ENCODE measurements at places on chromosomes 2 and 18.

DNA sequence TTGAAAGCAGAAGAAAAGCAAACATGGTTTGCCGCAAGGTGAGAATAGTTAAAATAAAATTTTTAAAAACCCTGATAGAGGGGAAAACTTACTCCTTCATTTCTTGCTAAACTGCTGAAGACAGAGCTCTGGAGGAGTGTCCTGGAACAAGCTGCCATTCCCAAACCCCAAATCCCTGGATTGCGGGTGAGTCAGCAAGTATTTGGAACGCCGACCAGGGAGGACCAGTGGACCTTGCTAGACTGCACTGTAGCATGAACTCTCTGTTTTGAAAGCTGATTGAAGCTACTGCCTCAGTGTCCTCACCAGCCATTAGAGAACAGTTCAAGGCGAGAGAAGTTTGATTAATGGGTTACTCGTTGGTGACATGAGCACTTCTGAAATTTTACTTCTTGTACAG lies 99.4 kb upstream of the RASGRP3 start:
- DNase-seq = no peak

GRCh38 chr2:111905990-111906735 lies 7.8 kb downstream of the MERTK start:
- no peak for DNase-seq

DNA sequence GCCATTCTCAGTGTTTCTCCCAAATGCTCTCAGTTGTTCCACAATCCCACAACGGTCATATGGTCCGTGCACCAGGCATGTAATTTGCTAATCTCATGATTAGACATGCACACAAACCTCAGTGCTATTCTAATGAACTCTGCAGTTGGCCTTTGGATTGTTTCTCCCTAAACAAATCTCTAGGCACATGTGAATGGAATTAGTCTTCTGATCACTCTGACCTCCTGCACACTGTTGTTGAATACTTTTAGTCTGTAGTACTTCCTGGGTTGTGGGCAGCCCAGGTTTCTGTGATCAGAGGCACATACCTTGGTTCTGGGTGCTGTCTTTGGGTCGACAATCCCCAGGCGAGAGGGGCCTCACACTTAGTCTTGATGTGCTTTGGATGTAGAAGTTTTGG lies 498.7 kb upstream of the SPRED2 start:
- no peak for DNase-seq

DNA sequence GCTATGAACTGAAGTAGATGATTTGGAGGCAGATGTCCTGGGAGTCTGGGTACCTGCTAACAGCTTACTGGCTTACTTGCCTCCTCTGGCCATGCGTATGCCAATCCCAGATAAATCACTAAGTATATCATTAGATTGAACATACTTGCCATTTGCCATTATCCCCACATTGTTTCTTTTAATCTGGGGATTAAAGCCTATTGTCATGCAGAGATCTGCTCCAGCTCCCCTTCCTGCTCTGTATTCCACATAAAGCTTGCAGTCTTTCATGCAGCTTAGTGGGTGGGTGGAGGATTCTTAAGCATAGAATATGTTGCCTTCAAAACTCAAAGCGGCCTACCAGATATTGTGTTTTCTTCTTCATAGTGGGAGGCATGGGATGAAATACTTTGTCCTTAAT lies 311.8 kb upstream of the MMADHC start:
- DNase-seq = no peak

GRCh38 chr18:51241226-51241625 lies 43.7 kb upstream of the MEX3C start:
- DNase-seq = no peak

DNA sequence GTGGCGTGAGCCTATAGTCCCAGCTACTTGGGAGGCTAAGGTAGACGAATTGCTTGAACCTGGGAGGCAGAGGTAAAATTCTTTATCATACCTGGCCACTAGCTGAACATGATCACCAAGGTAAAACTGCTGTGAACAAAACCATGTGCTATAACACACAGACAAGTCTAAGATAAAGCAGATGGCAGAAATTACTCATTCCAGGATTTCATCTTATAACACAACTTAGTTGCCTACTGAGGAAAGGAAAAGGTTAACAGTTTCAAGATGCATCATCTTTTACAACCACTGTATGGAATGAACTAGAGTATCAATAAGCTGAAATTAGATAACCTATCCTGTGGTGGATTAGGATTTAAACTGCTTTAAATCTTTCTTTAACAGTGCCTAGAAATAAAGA lies 8.3 kb downstream of the ARL5A start:
- no peak for DNase-seq

GRCh38 chr18:54247511-54248175 lies 21.7 kb upstream of the POLI start:
- no peak for DNase-seq

DNA sequence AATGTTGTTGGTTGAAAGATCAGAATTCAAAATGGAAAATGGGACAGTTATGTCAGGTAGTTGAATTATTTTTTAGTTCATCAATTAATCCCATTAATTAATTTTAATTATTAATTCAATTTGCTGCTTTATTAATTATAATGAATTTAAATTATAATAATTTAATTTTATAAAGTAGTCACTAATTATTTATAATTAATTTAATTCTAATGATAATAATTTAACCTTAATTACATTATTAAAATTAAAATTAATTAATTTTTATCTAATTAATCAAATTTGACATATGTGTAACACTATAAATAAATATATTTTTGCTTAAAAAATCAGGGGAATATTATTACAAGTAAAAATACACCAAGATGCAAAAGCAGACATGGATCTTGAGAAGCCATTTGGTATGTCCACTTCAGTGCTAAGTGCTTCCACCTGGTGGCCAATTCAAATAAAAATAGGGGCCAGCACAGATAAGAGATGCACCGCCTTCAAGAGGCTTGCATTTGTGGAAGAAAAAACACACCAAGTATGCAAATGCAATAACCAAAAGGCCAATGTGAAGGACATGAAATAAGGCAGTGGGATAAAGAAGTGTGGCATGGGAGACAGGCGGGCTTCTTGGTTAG lies 73.2 kb downstream of the MBP start:
- DNase-seq = no peak

- peak; percentile 4 for DNase-seq
These were observed 787 bp downstream of the SOCS6 start for GRCh38 chr18:70289351-70290312.

- DNase-seq = no peak
These were observed 443 bp downstream of the CPSF3 start for GRCh38 chr2:9423922-9424272.

GRCh38 chr2:65939687-65940086 lies 495.2 kb upstream of the MEIS1 start:
- no peak for DNase-seq

- peak; percentile 63 for DNase-seq
These were observed 76.0 kb downstream of the CD28 start for GRCh38 chr2:203782262-203782976.

GRCh38 chr2:83795777-83796176 lies 663.3 kb downstream of the SUCLG1 start:
- DNase-seq = no peak

GRCh38 chr18:35508746-35509338 lies 11.1 kb upstream of the INO80C start:
- DNase-seq = no peak

DNA sequence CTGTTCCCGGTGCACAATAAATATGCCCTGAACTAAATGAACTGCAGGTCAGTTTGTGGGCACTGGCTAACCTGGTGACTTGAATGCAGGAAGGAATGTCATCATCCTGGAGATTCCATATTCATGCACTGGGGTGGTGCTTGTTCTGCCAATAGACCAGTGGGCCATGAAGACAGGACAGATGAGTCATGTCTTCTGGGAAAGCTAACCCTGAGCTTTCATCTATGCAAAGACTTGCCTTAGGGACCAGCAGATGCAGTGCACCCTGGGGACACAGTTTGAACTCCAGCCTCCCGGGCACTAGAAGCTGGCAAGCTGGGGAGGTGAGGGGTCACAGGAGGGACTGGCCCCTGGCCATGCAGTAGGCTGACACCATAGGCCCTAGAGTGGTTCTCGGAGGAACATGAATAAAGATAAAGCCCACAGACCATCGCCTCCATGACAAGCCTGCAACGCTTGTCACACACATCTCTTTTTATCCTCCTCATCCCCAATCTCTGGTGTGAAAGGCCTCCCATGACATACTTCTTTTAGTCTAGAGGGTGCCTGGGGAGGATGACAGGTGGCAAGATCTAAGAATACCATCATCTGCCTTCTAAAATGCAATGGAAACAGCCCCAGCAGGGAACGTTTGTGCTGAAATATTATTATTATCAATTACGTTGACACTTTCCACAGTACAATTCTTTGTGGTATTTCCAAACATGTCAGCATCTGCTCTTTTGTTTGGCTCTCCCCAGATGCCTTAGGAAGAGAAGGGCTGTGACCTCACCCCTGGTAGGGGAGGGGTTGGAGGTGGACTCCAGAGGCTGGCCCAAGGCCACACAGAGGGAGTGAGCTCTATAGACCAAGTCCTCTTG lies 267.4 kb upstream of the RAB6C start:
- no peak for DNase-seq

GRCh38 chr2:9717886-9718451 lies 87.2 kb upstream of the YWHAQ start:
- no peak for DNase-seq

GRCh38 chr2:128308284-128308731 lies 10.4 kb downstream of the HS6ST1 start:
- no peak for DNase-seq

DNA sequence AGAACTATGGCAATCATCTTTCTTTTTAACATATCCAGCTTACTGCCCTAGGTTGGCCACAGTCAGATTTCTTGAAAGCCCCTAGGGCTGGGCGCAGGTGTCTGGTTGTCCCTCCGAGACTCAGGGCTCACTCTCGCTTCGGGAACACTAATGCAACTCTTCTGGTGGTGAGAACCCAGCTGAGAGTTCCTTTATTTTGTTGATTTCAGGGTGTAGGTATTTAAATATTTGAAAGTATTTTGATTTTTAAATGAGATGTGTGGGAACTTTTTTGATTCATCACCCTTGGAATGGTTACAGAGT lies 40.7 kb downstream of the INPP4A start:
- DNase-seq = no peak

GRCh38 chr18:55934821-55935220 lies 346.8 kb upstream of the TCF4 start:
- DNase-seq = no peak

DNA sequence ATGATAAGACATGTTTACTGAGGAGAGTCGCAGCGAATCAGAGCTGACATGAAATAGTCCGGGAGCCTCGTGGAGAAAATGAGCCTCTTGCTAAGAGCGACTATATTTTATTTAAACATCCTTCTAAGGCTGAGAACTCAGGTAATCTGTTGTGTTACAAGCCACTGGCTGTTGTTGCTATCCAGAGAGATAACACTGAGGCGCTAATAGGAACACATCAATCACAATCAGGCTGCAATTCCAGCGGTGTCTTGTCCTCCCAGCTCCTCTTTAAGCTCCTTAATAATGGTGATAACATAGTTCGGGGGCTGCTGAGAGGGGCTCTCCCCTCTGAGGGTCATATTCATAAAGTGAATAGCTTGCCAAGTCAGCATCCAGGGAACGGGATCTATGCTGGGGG lies 95.1 kb downstream of the INSIG2 start:
- no peak for DNase-seq

- no peak for DNase-seq
These were observed 259.1 kb downstream of the TDRD15 start for GRCh38 chr2:21382701-21383520.

GRCh38 chr2:143068509-143068908 lies 60.7 kb upstream of the ARHGAP15 start:
- no peak for DNase-seq

- DNase-seq = no peak
These were observed 26.1 kb upstream of the MMADHC start for GRCh38 chr2:149613704-149614103.

GRCh38 chr18:72999971-73000607 lies 132.3 kb upstream of the NETO1 start:
- DNase-seq = no peak

GRCh38 chr2:241138471-241138870 lies 10.8 kb downstream of the PASK start:
- DNase-seq = no peak

- no peak for DNase-seq
These were observed 541.1 kb downstream of the TNS1 start for GRCh38 chr2:217461674-217462073.

GRCh38 chr18:7711495-7711894 lies 144.4 kb downstream of the PTPRM start:
- no peak for DNase-seq

GRCh38 chr2:11680182-11680900 lies 10.3 kb upstream of the NTSR2 start:
- DNase-seq = no peak

DNA sequence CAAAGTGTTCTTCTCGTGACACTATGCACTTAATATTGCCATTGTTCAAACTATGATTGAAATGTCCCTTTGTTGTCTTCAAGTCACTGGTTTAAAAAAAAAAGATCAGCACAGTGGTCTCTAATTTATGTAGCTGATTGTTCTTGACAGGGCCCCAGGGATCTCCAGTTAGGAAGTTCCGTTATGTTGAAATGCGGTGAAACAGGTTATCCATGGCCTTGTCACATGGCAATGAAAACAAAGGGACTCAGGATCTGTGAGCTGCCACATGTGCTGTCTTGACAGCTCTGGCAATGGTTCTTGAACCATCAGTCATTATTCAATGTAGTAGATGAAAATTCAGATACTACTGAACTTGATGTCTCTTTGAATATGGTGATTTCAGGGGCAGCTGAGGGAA lies 147.4 kb downstream of the SETBP1 start:
- DNase-seq = no peak

DNA sequence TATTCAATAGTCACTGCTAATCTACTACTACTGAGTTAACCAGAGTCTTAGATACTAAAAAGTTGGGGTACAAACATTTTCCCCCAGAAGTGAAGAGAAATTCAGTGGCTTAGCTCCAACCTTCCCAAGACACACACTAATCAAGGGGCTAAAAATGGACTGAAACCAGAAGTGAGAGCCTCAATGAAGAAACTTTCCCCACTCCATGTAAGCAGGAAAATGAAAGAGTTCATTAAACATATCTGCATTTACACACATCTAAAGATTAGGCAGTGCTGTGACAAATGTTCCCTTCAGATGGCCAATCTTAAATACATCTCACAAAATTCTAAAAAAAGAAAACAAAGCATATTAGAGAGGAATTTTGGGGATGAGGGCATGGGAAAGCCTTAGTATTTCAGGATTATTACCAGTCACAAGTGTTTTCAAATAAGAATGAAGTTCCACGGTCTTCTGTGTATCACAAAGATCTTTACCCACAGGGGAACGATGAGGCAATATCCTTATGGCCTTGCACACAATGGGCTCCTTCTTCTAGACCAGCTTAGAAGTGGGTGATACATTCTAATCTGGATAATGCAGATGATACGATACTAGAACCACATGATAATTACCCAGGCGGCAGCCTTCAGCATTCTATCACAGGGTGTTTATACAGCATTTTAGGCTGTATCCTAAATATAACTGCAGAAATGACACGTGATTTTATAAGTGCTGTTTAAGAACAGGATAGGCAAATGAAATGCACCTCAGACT lies 17.1 kb downstream of the ANKRD44 start:
- no peak for DNase-seq

DNA sequence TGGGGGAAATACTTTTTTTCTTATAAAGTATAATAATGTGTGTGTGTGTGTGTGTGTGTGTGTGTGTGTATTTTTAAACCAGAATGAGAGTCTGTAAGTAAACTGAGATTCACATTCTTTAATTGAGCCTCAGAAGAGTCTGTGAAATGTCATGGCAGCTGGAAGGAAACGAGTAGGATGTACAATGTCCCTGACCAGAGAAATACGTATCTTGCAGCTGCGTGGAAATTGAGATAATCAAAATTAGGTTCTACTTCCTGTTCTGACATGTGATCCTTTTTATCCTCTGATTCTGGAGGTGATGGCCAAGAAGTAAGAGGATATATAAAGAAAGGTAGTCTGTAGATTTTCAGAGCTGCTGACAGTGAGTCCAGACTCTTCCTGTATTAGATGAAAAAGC lies 50.0 kb downstream of the SH3RF3 start:
- DNase-seq = no peak

Data from stimulated activated CD4-positive, alpha-beta T cell treated with anti-CD3 and anti-CD28 coated beads, Interleukin-2, amount 100 ng/mL, for 48 hours (primary cell).